KG1 (cell line): ENCODE measurements at places on chromosomes 13 and 19.

DNA sequence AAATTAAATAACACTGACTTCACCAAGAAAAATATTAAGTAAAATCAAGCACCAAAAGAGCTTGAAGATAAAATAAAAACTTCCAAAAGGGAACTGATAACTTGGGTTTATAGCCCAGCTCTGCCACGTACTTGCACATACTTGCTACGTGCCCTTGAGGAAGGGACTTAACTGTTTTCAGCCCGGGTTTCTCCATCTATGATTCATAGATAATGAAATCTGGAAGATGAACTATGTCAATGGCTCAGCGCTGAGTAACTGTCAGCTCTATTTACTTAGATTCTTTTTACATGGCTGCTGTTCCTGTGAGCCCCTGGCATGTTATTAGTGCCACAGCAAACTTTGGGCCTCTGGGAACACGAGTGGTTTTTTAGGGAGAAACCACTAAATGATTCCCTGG, 9.6 kb upstream of the ZC3H13 start:
- no peak for DNase-seq

- no peak for DNase-seq
Observed at GRCh38 chr13:111031531-111031961, 83.6 kb upstream of the ARHGEF7 start.

DNA sequence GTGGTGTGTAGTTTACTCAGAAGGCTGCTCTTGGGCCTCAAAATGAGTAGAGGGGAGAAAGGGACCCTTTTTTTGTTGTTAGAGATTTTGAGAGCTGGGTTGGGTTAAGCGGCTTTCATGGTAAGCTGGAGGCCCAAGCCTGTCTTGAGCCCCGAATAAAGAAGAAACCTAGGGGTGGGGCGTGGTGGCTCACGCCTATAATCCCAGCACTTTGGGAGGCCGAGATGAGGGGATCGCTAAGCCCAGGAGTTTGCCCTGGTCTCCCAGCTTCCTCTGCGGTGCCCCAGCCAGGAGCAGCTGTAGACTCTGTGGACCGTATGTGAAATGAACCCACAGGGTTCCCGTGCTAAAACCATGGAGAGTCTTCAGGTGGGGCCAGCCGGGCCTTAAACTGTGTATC, 56.1 kb downstream of the KDM4B start:
- DNase-seq: no peak

GRCh38 chr13:70125693-70126092, 17.4 kb upstream of the KLHL1 start:
- DNase-seq: no peak
